Sigmoid colon (tissue), 7 donors: ENCODE measurements at places on chromosomes 4 and X. TPM values are rescaled to one million over a fixed set of nuclear protein-coding genes. Genes with fewer than 3 reads are reported as not detected.

Gene IQCM
- polyA plus RNA-seq, result not detected

Gene PRIMPOL
- 67.3 TPM for polyA plus RNA-seq

Gene UGT2B7
- polyA plus RNA-seq, result 1.6 TPM

Gene WAS
- 23.5 TPM for polyA plus RNA-seq

Gene SLC9B1
- 0.50 TPM for polyA plus RNA-seq

Gene CCDC160
- polyA plus RNA-seq, result not detected

Gene ZMAT1
- polyA plus RNA-seq, result 0.23 TPM

Gene HSFX3
- not detected for polyA plus RNA-seq

Gene TMEM31
- polyA plus RNA-seq, result not detected

Gene PPEF2
- not detected for polyA plus RNA-seq

Gene RAB33A
- 3.8 TPM for polyA plus RNA-seq

Gene APLN
- not detected for polyA plus RNA-seq

Gene CLOCK
- 7.9 TPM for polyA plus RNA-seq

Gene SERTM2
- 0.60 TPM for polyA plus RNA-seq

Gene NDST3
- polyA plus RNA-seq, result not detected

Gene FRMD7
- under 0.01 TPM for polyA plus RNA-seq

Gene MAGEA6
- polyA plus RNA-seq, result not detected

Gene VSIG4
- 178 TPM for polyA plus RNA-seq

Gene TCEANC
- polyA plus RNA-seq, result 1.2 TPM

Gene DNAAF6
- polyA plus RNA-seq, result not detected

Gene FAM184B
- 0.23 TPM for polyA plus RNA-seq

Gene HSFX2
- not detected for polyA plus RNA-seq

Gene KCTD8
- not detected for polyA plus RNA-seq

Gene SOD3
- 9.6 TPM for polyA plus RNA-seq

Gene SMIM43
- polyA plus RNA-seq, result not detected

Gene RTL9
- 0.03 TPM for polyA plus RNA-seq

Gene ARHGEF38
- polyA plus RNA-seq, result 1.9 TPM

Gene CYBB
- polyA plus RNA-seq, result 25.0 TPM

Gene NEIL3
- polyA plus RNA-seq, result 1.9 TPM

Gene POU4F2
- not detected for polyA plus RNA-seq

Gene CNGA1
- polyA plus RNA-seq, result 3.0 TPM

Gene BANK1
- 0.69 TPM for polyA plus RNA-seq

Gene BEX4
- polyA plus RNA-seq, result 31.5 TPM

Gene RTL3
- 0.09 TPM for polyA plus RNA-seq

Gene SYP
- 1.4 TPM for polyA plus RNA-seq
